ENCODE measurements at places on chromosomes 3 and 15. TPM values are rescaled to one million over a fixed set of nuclear protein-coding genes. Genes with fewer than 3 reads are reported as not detected.

DNA sequence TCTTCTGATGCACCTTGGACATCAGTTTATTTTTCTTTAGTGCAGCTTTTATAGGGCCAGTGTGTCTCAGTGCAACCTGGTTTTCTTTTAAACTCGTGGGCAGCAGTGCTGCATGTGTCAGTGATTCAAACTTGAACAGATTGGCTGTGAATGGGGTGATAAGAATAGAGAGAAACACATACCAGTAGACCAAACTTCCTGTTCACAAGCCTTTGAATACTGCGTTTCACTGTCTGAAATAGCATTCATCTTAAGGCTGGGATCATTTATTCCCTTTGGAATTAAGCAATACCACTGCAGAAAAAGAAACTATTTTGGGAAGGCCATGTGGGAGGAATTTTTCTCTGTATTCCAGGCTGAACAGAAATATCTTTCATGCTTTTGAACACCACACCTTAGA lies 51.7 kb downstream of the PHLDB2 start:
- H3K4me1 ChIP-seq, result peaks cover 3% of the 10 kb centered on the region
- no peaks in the 10 kb centered on the region for H3K27me3 ChIP-seq
- peaks cover 2% of the 10 kb centered on the region for H3K36me3 ChIP-seq
- no peak overlapping the region for H3K4me3 ChIP-seq
- DNase-seq, result no peak
- H3K27ac ChIP-seq, result no peak overlapping the region

TRIM42 gene
- total RNA-seq, result not detected

DNA sequence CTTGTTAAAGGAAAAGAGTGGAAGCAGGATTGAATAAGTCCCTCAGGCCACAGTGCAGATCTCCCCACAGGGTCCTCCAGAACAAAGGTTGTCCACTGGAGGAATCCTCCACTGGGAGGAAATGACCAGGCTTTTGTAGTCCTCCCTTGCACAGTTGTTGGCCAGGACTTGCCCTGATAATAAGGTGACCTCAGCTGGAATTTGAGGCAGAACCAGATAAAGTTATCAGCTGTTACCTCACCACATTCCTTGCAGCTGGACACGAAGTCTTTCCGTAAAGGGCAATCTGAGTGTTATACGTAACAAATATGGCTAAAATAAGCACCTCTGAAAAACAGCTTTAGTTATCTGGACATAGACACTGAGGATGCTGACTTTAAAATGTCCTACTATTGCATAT lies 83.5 kb upstream of the NAALADL2 start:
- no peak overlapping the region for H3K27ac ChIP-seq
- H3K4me1 ChIP-seq, result no peaks in the 10 kb centered on the region
- DNase-seq, result no peak
- H3K4me3 ChIP-seq, result no peak overlapping the region
- H3K27me3 ChIP-seq, result no peaks in the 10 kb centered on the region
- no peaks in the 10 kb centered on the region for H3K36me3 ChIP-seq

GRCh38 chr15:99454941-99455788 lies 110.6 kb upstream of the MEF2A start:
- H3K4me1 ChIP-seq, result peaks cover 17% of the 10 kb centered on the region
- DNase-seq, result peak; percentile 13
- H3K27me3 ChIP-seq, result peaks cover 10% of the 10 kb centered on the region
- no peak overlapping the region for H3K27ac ChIP-seq
- H3K36me3 ChIP-seq, result peaks cover 2% of the 10 kb centered on the region

TMEM266 gene
- not detected for total RNA-seq

FRMD5 gene
- total RNA-seq, result not detected

DNA sequence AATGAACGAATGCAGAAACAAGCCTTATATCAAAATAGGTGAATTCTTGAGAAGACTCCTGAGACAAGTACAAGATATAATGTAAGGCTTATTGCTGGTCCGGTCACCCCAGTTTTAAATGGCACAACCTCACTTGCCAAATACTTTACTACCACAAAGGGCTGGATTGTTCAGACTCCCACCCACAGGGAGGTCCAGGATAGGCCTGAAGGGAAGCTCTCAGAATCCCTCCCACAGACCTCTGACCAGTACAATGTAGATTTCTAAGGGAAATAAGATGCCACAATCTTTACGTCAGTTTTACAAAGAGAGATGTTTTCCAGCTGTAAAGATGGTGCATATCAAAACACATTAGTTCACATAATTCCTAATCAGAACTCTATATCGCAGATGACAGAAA lies 577.7 kb upstream of the ADAMTS9 start:
- H3K4me1 ChIP-seq, result no peaks in the 10 kb centered on the region
- H3K27me3 ChIP-seq, result no peaks in the 10 kb centered on the region
- H3K36me3 ChIP-seq, result no peaks in the 10 kb centered on the region

C3orf49 gene
- total RNA-seq, result not detected

GRCh38 chr3:48938156-48938555 lies 19.5 kb downstream of the ARIH2 start:
- H3K36me3 ChIP-seq, result peaks cover 55% of the 10 kb centered on the region
- H3K4me1 ChIP-seq, result peaks cover 38% of the 10 kb centered on the region
- H3K27me3 ChIP-seq, result no peaks in the 10 kb centered on the region

DNA sequence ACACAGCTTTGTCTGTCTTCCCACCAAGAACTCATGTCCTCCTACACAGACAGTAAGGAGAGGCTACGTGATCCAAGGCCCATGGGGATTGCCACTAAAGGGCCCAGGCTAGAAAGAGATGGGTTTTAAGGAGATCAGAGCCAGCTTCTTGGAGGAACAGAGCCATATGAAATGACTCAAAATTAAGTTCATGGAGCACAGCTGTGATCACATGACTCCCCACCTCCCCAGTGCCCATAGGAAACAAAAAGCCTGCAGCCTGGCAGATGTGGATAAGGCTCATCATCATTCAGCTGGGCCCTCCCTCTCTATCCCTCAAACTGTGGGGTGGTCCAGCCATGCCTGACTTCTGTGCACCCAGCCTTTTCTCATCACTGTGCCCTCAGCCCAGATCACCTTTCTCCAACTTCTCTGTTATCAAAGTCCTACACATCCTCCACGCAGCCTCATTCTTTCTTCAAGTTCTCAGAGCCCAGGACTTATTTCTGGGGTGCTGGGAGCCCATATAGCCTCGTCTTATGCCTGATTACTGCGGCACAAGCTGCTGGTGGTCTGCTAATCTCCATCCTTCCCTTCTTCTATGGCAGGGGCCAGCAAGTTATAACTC lies 137.6 kb downstream of the SMAD6 start:
- no peak for DNase-seq
- no peaks in the 10 kb centered on the region for H3K36me3 ChIP-seq
- H3K27me3 ChIP-seq, result peaks cover 38% of the 10 kb centered on the region

ATP2B2 gene
- total RNA-seq, result not detected

TSPAN3 gene
- total RNA-seq, result 12.4 TPM

- H3K4me1 ChIP-seq, result no peaks in the 10 kb centered on the region
- H3K27ac ChIP-seq, result no peak within 1 kb of the TSS
- no peaks in the 10 kb centered on the region for H3K27me3 ChIP-seq
- H3K4me3 ChIP-seq, result no peak within 1 kb of the TSS
- no peaks in the 10 kb centered on the region for H3K36me3 ChIP-seq
- no peak for DNase-seq
These were observed at the start of gene OSTN for GRCh38 chr3:191198932-191199331. TSS of gene OSTN (plus strand) at chr3:191199241. CDS start at chr3:191212533, 13,292 bp downstream.

GRCh38 chr3:55704521-55704920 lies 217.4 kb upstream of the WNT5A start:
- no peaks in the 10 kb centered on the region for H3K27me3 ChIP-seq
- H3K4me3 ChIP-seq, result no peak overlapping the region
- DNase-seq, result no peak
- no peak overlapping the region for H3K27ac ChIP-seq

- peaks cover 71% of the 10 kb centered on the region for H3K4me1 ChIP-seq
- peaks cover 15% of the 10 kb centered on the region for H3K36me3 ChIP-seq
- H3K4me3 ChIP-seq, result no peak overlapping the region
- H3K27ac ChIP-seq, result peak overlapping the region; percentile 19
These were observed 50.6 kb downstream of the TBL1XR1 start for GRCh38 chr3:177146646-177147045.

DNA sequence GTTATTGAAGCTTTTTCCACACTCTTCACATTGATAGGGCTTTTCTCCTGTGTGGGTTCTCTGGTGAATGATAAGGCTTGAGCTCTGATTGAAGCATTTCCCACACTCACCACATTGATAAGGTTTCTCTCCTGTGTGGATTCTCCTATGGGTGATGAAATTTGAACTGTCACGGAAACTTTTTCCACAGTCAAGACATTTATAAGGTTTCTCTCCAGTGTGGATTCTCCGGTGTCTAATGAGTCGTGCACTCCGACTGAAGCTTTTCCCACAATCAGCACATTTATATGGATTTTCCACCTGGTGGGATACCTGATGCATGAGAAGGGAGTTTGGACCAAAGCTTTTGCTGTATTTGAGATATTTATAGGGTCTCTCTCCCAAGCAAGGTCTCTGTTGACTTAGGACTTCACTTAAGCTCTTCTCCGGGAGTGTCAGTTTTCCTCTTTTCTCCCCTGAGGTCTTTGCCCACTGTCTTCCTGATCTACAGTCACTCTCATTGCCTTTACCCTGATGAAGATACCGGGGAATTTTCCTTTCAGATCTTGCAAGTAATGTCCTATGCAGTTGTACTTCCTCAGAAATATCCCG lies 9.4 kb downstream of the ZSCAN29 start:
- no peak overlapping the region for H3K27ac ChIP-seq
- peaks cover 4% of the 10 kb centered on the region for H3K4me1 ChIP-seq
- peaks cover 87% of the 10 kb centered on the region for H3K36me3 ChIP-seq
- H3K27me3 ChIP-seq, result no peaks in the 10 kb centered on the region
- no peak overlapping the region for H3K4me3 ChIP-seq
- DNase-seq, result no peak

DNA sequence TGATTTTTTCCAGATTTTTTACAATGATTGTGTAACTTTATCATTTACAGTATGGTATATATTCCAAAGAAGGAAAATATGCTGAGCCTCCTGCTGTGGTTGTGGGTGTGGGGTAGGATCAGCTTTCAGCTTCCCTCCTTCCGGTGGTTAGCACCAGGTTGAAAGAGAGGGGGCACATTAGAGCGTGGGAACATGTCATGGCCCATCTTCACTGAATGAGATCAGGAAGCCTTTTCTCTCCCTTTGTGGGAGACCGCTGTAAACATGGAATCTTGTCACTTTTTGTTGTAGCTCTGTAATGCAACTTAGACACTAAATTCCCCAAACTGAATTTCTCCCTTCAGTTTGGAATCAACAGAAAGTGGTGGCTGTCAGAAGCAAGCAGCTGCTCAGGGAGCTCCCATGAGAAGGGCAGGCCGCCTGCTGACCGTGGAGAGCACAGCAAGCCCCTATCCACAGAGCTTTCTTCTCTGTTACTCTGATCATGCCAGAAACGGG lies 86.7 kb upstream of the LIMD1 start:
- no peak for DNase-seq
- no peaks in the 10 kb centered on the region for H3K4me1 ChIP-seq
- H3K36me3 ChIP-seq, result no peaks in the 10 kb centered on the region
- no peaks in the 10 kb centered on the region for H3K27me3 ChIP-seq
- H3K4me3 ChIP-seq, result no peak overlapping the region
- no peak overlapping the region for H3K27ac ChIP-seq

- H3K4me3 ChIP-seq, result no peak overlapping the region
- no peak for DNase-seq
- no peaks in the 10 kb centered on the region for H3K36me3 ChIP-seq
- no peaks in the 10 kb centered on the region for H3K4me1 ChIP-seq
- H3K27me3 ChIP-seq, result peaks cover 14% of the 10 kb centered on the region
These were observed 176.1 kb upstream of the ZPLD1 start for GRCh38 chr3:102258666-102259227.

GRCh38 chr15:49331951-49332350 lies 91.1 kb upstream of the FGF7 start:
- peaks cover 15% of the 10 kb centered on the region for H3K36me3 ChIP-seq
- no peak overlapping the region for H3K4me3 ChIP-seq
- no peak for DNase-seq
- no peak overlapping the region for H3K27ac ChIP-seq

RAB7A gene
- total RNA-seq, result 213 TPM

GRCh38 chr3:67329358-67329757 lies 325.1 kb downstream of the SUCLG2 start:
- peaks cover 7% of the 10 kb centered on the region for H3K4me1 ChIP-seq
- H3K36me3 ChIP-seq, result no peaks in the 10 kb centered on the region
- peaks cover 5% of the 10 kb centered on the region for H3K27me3 ChIP-seq
- H3K27ac ChIP-seq, result no peak overlapping the region

- DNase-seq, result no peak
- H3K27me3 ChIP-seq, result no peaks in the 10 kb centered on the region
- no peak overlapping the region for H3K27ac ChIP-seq
- no peaks in the 10 kb centered on the region for H3K4me1 ChIP-seq
- H3K4me3 ChIP-seq, result no peak overlapping the region
- peaks cover 34% of the 10 kb centered on the region for H3K36me3 ChIP-seq
These were observed 26.1 kb downstream of the NCBP2 start for GRCh38 chr3:196916221-196916620.

GRCh38 chr3:155870945-155871745 lies 695 bp downstream of the GMPS start:
- H3K27me3 ChIP-seq, result no peaks in the 10 kb centered on the region
- peaks cover 37% of the 10 kb centered on the region for H3K4me1 ChIP-seq
- peaks cover 9% of the 10 kb centered on the region for H3K36me3 ChIP-seq
- peak overlapping the region; percentile 97 for H3K4me3 ChIP-seq
- H3K27ac ChIP-seq, result peak overlapping the region; percentile 91

AKAP13 gene
- 170 TPM for total RNA-seq

DNA sequence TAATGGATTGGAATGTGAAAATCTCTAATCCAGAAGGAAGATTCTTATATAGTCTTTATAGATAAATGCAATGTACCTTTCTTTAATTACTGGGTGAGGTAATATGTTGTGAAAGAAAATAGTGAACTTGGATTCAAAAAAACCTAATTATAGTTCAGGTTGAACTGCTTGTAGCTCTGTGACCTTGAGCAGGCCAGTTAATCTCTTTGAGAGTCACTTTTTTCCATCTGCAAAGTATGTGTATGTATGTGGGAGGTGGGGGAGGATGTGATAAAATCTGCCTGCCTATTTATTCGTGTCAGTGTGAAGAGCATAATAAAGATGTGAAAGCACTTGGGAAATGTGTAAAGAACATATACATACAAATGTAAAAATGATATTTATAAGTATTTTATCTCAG lies 34.4 kb downstream of the GLCE start:
- H3K27ac ChIP-seq, result no peak overlapping the region
- no peak overlapping the region for H3K4me3 ChIP-seq
- H3K27me3 ChIP-seq, result no peaks in the 10 kb centered on the region
- H3K36me3 ChIP-seq, result peaks cover 2% of the 10 kb centered on the region

GRCh38 chr3:197801891-197802778 lies 11.1 kb downstream of the LRCH3 start:
- no peak overlapping the region for H3K4me3 ChIP-seq
- peak; percentile 45 for DNase-seq
- peaks cover 44% of the 10 kb centered on the region for H3K4me1 ChIP-seq
- peak overlapping the region; percentile 63 for H3K27ac ChIP-seq

LOXL1 gene
- total RNA-seq, result 9.1 TPM

DNASE1L3 gene
- not detected for total RNA-seq

RASL12 gene
- not detected for total RNA-seq

Measured in activated CD4-positive, alpha-beta memory T cell treated with anti-CD3 and anti-CD28 coated beads, Interleukin-2, amount 10 ng/mL, durations not matched to agents 7 days and 5 days (primary cell).